DMS153 (cell line): ENCODE measurements at places on chromosomes 2 and 18.
A peak's percentile ranks its signal among the peaks of the same experiment; 100 is the strongest.

DNA sequence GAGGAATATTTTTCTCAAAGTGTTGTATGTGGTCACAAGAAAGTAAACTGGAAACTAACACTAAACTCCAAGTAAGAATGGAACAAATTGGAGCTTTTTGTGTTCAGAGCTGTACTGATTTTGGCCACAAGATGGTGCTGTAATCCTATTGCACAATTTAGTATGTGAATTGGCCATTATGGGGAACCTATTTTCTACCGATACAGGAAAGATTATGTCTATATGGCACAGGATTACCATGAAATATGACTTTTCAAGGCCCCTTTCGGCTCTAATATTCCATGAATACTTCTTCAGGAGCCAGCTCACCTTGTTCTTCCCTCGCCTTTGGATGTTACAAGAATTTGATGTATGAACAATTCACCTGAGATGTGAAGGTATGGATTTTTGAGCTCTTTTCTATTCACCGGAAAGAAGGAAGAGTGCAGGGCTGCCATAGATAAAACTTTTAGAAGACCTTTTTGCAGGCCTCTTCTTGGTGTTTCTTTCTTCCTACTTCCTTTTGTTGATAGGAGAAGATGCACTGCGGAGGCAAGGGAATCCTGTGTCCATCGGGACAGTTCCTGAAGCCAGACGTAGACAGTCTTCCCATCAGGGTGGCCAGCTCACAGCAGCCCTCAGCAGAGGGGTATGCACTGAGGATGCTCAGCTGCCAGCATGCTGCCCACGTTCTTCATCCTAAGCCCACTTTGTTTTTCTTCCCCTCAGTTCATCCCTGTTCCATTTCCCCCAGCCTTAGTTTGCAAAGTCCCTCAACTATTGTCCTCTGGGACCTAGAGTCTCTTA lies 13.3 kb downstream of the MRPL44 start:
- peak; percentile 13 for DNase-seq

DNA sequence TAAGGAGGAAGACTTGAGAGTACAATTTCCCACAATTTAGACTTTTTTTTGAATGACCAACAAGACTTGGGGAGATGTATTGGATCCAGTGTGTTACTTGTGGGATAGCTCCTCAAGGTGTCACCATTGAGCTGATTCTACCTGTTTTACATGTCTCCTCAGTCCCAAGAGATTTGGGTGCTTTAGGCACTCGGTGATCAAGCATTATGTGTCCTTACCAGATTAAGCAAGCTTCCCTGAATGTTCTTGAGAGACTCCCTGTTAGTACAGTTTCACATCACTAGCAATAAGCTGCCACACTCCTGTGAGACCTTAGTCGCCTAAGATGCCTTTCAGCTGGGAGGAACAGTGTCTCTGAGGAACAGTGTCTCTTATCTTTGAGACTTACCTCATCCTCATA lies 384.3 kb upstream of the SYT4 start:
- DNase-seq: peak; percentile 61

GRCh38 chr2:226185616-226186211 lies 613.9 kb downstream of the IRS1 start:
- no peak for DNase-seq

DNA sequence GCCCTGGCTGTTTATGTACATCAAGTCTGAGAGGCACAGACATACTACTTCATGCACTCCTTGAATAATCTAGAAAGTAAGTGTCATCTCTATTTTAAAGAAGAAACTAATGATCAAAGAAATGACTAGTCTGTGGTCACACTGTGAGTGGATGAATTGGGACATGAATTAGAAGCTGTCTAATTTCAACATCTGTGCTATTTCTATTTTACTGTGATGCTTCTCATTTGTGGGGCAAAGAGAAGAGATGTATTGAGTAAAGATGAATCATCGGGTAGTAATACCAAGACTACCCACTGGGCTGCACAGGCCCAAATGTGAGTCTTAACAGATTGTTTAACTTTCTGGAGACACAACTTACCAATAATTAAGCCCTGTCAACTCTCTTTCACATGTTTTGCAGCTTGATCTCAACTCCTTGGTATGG lies 42.4 kb upstream of the MTIF2 start:
- no peak for DNase-seq

DNA sequence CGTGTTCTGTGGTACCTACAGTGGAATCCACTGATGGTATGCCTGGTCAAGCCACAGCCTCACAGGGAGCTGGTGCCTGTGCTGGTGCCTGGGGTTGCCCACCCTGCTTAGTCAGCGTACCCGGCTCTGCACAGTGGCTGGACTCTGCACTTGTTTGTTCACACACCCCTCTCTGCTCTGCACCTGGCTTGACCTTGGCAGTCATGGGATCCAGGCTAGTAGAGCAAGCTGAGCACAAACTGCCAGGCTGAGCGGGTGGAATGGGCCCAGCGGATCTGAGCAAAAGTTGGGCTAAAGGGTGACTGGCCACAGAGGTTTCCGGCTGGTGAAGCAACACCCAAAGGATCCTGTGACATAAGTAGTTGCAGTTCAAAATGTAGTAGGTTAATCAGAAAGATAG lies 163.5 kb downstream of the CDH19 start:
- DNase-seq: no peak

- DNase-seq: no peak
Measured at GRCh38 chr2:27145682-27146081, 3.1 kb upstream of the TCF23 start.

DNA sequence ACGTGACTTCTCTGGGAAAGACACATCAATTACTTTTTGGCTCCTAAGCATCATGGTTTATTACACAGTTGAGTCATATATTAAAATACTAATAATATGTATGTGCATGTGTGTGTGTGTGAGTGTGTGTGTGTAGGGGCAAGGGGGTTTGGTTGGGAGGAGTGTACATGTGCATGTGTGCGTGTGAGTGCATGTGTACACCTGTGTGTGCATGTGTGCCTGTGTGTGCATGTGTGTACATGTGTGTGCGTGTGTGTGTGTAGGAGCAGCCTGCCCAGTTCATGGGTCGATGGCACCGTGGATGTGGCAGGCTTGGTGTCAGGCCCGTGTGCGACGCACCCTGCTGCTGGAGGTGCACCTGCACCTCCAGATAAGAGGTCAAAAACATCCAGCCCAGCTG lies 99.0 kb upstream of the SNTG2 start:
- no peak for DNase-seq

DNA sequence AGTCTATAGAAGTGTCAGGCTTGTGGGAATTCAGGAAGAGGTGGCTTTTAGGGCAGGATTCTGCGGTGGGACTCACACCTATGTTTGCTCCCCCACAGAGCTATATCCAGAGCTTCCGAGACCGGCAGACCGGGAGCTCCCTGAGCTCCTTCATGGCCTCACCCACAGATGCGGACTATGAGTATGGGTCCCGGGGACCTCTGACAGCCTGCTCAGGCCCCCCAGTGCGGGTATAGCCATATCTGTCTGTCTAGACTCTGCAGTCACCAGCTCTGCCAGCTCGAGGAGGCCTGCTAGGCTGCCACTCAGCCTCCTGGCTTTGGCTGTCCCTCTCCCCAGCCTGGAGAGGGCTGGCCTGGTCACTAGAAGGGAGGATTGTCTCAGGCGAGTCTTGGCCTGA lies 5.8 kb downstream of the TMEM198 start:
- DNase-seq: no peak
